Stimulated activated CD4-positive, alpha-beta T cell treated with anti-CD3 and anti-CD28 coated beads, Interleukin-1b, Interleukin-23, amount 100 ng/mL, for 1 hour (primary cell): ENCODE measurements at places on chromosomes 3 and 15.

DNA sequence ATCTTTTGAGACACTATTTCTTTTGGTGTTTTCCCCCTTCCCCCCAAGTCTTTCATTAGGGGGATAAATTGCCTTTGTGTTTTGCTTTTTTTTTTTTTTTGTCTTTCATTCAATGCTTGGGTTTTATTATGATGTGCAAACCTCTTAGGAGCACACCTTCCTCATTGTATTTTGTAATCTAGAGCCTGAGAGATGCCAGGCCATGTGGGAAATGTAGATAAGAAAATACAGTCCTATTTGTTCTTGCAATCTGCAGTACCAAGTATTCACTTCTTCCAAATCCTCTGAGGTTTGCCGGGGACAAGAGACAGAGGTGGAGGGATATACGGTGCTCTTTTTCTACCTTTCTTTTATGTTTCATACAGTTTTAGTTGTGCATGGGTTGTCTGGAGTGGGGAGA lies 66.7 kb downstream of the LARS2 start:
- no peak for DNase-seq

- DNase-seq: no peak
These were observed 43.2 kb downstream of the IFT80 start for GRCh38 chr3:160355826-160356225.

DNA sequence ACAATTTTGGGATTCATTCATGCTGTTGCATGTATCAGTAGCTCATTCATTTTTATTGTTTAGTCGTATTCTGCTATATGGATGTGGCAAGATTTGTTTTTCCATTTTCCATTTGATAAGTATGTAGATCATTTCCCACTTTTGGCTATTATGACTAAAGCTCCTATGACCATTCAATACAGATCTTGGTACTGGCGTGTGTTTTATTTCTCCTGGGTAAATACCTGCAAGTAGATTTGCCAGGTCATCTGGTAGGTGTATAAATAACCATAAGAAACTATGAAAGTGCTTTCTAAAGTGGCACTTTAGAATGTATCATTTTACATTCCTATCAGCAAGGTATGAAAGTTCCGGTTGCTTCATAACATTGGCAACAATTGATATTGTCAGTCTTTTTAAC lies 124.6 kb downstream of the TNIK start:
- DNase-seq: no peak

DNA sequence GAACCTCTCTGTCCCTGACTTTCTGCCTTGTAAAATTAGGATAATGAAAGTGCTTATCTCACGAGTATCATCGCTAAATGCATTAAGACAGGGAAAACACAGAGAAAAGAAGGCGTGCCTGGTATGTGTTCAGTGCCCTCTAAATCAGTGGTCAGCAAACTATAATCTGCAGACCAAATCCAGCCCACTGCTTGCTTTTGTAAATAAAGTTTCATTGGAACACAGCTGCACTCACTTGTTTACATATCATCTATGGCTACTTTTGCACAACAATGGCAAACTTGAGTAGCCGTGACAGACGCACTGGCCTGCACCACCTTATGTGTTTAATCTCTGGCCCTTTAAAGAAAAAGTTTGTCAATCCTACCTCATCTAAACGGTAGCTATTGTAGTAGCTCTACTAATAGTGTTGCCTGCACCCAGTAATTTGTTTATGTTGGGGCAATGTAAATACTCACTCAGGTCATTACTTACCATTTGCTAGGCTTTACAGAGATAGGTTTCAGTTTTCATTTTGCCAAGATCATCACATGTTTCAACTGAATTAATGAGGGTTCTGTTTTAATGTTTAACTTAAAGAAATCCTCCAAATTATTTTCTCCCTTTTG lies 229.4 kb downstream of the FEZF2 start:
- no peak for DNase-seq

DNA sequence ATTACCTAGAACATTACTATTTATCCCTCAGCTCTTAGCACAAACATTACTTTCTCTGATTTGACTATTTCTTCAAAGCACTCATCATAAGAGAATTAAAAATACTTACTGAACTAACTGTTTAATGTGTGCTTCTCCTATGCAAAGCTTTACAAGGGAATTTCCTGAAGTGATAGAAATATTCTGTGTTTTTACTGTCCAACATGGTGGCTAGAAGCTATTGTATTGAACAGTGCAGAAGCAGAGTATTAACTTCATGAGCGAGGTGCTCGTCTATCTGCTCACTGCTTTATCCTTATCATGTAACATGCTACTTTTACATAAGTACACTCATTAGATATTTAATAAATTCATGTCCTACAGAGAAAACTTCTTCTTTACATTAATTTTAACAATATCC lies 239.1 kb downstream of the ISL2 start:
- no peak for DNase-seq

- no peak for DNase-seq
These were observed 79.5 kb downstream of the ZNF280D start for GRCh38 chr15:56653787-56654186.

DNA sequence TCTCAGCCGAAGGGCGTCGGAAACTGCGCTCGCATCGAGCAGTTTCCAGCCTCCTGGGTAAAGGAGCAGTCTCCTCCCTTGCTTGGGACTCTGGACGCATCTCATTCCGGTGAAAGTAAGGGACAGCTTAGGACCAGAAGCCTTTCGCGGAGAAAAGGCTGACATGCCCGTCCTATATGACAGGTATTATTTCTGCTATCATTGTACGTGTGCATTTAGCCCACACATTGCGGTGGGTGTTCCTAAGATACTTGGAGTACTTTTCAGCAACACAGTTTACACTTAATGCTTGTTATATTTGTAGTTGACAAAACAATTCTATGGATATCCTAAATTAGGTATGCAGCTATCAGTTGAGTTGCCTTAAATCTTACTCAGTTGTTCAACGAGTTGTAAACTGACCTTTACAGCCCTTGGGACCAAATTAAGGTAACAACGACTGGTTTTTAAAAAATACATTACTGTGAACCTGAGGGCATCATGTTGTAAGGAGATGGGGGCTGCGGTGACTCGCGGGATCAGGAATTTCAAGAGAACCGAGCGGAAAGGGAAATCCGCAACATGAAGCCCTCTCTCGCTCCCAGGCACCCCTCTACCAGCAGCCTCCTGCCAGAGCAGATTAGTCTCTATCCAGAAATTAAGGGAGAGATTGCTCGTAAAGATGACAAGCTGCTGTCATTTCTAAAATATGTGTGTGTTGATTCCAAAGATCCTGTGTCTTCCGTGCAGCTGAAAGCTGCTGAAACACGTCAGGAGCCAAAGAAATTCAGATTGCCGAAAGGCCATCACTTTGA lies 632 bp upstream of the COPS2 start:
- no peak for DNase-seq

DNA sequence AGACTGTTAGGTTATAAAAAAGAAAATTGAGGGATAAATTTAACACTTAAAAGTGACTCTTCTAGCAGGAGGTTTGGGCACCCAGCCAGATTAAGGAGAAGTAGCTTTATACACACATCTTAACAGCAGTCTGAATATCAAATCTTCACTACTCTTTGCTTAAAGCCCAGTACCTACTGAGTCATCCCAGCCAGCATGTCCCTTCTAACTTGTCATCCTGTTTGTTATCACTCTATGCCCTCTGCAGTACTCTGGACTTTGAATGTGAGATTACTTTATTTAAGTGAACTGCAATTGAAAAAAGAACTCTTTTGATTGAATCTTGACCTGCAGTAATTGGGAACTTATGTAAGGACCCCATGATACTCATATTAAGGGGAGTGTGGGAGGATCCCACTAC lies 77.6 kb downstream of the FHIT start:
- DNase-seq: no peak

DNA sequence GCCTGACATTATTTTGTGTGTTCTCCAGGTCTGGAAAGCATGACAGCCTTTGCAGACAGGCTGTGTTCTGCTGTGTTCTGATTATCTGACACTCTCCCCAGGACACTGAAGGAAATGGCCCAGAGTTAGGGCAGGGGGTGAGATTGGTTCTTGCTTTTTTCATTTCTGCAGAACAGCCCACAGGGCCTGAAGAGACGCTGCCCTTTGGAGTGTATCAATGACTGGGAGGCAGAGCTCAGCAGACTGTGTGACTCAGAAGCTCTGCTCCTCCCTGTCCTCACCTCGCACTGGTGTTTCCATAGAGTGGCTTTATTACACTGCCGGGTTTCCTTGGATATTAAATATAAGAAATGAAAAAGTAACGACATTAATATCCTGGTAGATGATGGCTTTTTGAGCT lies 523.6 kb downstream of the NTRK3 start:
- DNase-seq: no peak

DNA sequence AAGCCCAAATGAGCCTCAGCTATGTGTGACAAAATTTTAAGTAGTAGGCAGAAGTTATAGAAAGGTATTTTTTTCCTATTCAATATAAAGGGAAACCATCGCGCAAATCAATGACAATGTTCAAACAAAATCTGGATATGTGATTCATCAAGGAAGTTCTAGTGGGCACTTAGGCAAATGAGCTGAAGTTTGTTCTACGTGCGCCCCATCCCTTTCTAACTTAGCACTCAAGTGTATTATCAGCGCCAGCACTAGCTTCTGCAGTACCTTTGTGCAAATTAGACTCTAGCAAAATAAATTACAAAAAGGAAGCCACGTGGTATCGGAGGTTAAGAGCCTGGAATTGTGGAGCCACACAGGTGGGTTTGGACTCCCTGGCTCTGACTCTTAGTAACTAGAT lies 91.1 kb downstream of the TBL1XR1 start:
- no peak for DNase-seq

- DNase-seq: no peak
These were observed 15.2 kb downstream of the PRICKLE2 start for GRCh38 chr3:64209866-64210621.

DNA sequence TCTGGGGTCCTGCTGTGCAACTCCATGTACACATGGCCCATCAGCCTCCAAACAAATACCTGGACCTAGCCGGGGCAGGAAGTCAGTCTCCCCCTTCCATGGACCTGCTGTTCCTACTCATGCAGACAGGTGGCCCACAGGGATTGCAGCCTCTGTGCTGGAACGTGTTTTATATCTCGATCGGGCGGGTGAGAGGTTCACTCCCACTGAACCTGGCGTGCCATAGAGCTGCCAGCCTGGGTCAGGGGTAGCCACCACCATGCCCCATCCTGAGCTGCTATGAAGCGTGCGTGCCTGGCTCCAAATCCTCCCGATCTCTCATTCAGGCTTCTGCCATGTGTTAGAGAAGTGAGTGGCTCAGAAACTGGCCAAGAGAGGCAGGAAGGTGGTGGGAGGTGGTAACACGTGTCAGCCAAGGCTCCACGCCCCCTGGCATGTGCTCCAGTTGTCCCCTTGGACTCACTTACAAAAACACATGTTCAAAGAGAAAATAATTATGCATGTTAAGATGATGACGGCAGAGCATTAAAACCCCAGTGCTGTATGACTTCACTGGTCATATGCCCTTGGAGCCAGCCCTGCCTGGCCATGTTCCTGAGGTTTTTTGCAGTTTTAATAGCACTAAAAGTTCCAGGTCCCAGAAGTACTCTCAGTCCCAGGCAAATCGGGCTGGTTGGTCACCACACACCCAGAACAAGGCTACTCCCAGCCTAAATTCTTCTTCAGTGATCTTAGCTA lies 30.6 kb downstream of the CTSH start:
- DNase-seq: no peak

- DNase-seq: no peak
These were observed 20.5 kb upstream of the SCN10A start for GRCh38 chr3:38836561-38836960.

DNA sequence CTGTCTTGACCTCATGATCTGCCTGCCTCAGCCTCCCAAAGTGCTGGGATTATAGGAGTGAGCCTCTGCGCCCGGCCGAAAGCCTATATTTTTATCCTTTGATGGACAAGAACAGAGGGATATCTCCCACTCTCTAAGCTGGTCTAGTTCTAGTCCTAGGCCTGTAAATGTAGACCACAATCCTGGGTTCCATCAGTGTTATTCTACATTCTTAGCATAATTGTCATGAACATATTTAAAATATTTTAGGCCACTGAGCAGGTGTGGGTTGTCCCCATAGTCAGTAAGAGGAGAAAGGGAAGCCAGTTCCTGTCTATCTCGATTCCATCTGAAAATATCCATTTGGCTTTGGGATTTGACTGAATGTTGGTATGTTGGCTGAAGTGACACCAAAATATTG lies 118.1 kb downstream of the EBLN2 start:
- DNase-seq: no peak

DNA sequence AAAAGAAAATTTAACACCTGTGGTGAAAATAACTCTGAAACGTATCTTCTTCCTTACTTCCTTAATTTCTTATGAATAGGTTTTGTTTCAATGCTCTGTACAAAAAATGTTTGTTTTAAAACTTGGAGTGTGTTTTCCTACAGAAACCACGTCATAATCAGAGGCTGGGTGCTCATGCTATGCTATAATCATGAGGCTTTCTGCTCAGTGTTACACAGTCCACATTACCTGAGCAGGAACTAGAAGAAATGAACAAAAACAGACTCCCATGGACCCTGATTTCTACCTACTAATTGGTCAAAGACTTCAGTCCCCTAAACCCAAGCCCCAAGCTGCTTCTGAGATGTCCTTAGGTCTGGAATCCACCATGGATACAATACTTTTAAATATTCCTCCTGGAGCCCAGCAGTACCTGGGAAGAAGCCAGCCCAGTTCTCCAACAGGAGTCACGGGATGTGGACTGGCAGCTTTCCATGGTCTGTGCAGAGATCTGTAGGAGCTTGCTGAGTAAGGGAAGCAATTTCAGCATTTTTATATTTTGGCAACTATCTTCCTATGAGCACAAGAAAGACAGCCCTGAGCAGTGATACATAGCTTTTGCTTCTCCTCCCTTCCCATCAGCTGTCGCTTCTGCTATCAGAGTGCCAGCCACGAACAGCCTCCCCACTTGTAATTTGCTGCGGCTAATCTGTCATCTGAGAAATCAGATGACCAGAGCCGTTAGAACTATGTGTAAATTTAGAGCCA lies 65.6 kb downstream of the WDR72 start:
- no peak for DNase-seq

GRCh38 chr15:68339481-68339880 lies 61.9 kb downstream of the FEM1B start:
- no peak for DNase-seq

- DNase-seq: no peak
These were observed 245.1 kb upstream of the LRTM1 start for GRCh38 chr3:55172913-55173312.

DNA sequence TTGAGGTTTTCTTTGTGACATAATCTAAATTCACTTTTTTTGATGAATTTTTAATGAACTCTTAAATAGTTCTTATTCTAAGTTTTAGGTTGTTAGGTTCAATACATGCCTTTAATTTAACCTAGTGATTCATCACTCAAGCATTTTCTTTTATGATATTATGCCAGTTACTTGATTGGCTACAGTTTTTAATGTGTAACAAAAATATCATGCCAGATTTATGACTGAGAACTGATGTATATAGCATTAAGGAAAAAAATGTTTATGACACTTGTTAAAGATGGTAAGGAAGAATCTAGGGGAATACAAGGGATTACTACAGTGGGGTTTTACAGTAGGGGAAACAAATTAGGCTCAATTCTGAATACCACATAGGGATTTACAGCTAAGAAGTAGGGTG lies 103.1 kb downstream of the VGLL3 start:
- no peak for DNase-seq

GRCh38 chr3:180990505-180990904 lies 969 bp upstream of the DNAJC19 start:
- DNase-seq: no peak

- DNase-seq: no peak
These were observed 4.4 kb upstream of the XIRP1 start for GRCh38 chr3:39196671-39197356.

GRCh38 chr3:84265768-84266167 lies 693.0 kb upstream of the CADM2 start:
- no peak for DNase-seq

GRCh38 chr3:107574650-107575049 lies 51.9 kb downstream of the BBX start:
- no peak for DNase-seq
